ENCODE measurements at places on chromosomes 2 and 18.
A peak's percentile ranks its signal among the peaks of the same experiment; 100 is the strongest.

DNA sequence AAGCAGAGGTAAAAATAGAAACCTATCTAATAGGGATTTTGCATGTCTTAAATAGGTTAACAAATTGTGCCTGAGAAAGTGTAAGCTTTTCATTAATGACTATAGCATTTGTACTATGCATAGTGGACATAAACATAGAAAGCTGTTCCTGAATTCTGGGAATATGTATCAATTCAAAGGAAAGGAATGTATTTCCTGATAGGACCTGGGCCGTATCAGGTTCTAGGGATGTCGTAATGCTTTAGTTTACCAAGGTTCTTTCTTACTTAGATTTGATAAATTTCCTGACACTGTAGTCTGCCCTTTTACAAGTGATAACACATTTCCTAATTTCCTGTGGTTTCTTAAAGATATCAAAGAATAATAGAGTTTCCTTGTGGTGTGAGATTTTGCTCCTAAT lies 191.3 kb downstream of the CDH7 start:
- no peak for DNase-seq

GRCh38 chr2:72932805-72933204 lies 15.5 kb downstream of the EMX1 start:
- no peak for DNase-seq

DNA sequence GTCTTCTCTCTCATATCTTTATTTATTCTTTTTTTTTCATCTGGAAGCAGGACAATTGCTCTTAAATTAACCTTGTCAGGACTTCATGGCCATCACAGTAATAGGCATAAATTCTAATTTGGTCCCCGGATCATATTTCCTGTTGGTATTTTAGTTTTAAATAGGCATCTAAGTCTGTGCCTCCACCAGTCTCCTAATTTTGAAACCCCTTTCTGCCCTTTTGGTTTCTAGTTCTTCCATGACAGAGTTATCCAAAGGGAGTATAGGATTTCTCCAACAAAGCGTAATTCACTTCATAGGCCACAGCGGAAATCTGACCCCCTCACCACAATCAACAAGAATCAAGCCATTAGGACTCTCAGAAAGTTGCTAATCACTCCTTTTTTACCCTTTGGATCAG lies 3.8 kb downstream of the EPHA4 start:
- DNase-seq, result no peak

- DNase-seq, result no peak
Measured at GRCh38 chr2:45834858-45835257, 183.4 kb downstream of the PRKCE start.

DNA sequence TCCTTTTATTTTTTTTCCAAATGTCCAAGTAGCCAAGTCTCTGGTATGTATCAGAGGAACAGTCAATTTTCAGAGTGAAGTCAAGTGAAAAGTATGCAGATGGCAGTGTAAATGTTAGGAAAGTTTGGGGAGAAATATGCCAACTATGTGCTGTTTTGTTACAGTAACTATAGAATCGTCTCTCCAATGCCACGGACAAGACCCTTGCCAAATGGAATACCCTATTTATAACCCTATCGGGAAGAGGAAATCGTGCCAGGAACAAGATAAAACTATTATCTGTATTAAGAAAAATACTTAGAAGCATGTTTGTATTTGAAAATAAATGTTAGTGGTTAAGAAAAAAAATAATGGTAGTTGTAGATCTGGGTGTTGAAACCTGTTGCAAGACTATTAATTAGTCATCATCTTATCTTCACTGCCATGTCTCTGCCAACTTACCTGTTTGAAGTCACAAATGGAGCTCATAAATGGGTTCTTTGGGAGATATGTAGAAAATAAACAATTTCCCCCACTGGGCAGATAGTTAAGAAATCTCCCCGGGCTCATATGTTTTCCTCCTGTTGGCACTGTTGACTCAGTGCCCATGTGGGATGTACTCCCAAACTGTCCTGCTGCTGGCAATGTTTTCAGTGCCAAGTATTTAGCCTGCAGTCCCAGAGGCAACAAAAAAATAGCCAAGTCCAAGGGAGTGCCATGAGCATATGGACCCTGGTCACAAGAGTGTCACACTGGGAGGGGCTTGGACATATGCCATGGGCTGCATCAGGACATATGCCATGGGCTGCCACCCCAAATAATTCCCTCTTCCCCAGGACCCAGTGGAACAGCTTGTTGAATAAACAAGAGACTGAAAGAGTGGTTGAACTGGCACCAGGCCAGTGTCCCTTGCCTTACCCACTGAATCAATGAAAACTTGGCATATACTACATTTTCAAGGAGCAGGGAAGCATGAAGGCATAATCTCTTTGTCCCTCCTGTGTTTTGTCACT lies 366.9 kb downstream of the OSR1 start:
- peak; percentile 44 for DNase-seq

Measured in epithelial cell of proximal tubule (primary cell).